ENCODE measurements at places on chromosomes 4 and X. TPM values are rescaled to one million over a fixed set of nuclear protein-coding genes. Genes with fewer than 3 reads are reported as not detected.
A peak's percentile ranks its signal among the peaks of the same experiment; 100 is the strongest.

- peak overlapping the region; percentile 99 for H3K27ac ChIP-seq
- H3K4me3 ChIP-seq, result no peak overlapping the region
- peaks cover 56% of the 10 kb centered on the region for H3K4me1 ChIP-seq
- H3K27me3 ChIP-seq, result no peaks in the 10 kb centered on the region
- H3K36me3 ChIP-seq, result no peaks in the 10 kb centered on the region
- DNase-seq, result peak; percentile 51
Observed at GRCh38 chr4:15914291-15914690, 24.2 kb downstream of the FGFBP1 start.

- peak overlapping the region; percentile 65 for H3K4me3 ChIP-seq
- H3K4me1 ChIP-seq, result peaks cover 23% of the 10 kb centered on the region
- H3K36me3 ChIP-seq, result no peaks in the 10 kb centered on the region
- DNase-seq, result peak; percentile 11
Observed at GRCh38 chr4:3483471-3483921, 20.4 kb downstream of the DOK7 start.

- no peak for DNase-seq
- H3K4me1 ChIP-seq, result no peaks in the 10 kb centered on the region
- no peak overlapping the region for H3K4me3 ChIP-seq
Observed at GRCh38 chr4:24568425-24568824, 15.9 kb downstream of the DHX15 start.

GRCh38 chrX:95884186-95884585 lies 800.5 kb upstream of the DIAPH2 start:
- no peaks in the 10 kb centered on the region for H3K36me3 ChIP-seq
- no peaks in the 10 kb centered on the region for H3K27me3 ChIP-seq
- DNase-seq, result no peak
- no peaks in the 10 kb centered on the region for H3K4me1 ChIP-seq
- H3K27ac ChIP-seq, result no peak overlapping the region

DNA sequence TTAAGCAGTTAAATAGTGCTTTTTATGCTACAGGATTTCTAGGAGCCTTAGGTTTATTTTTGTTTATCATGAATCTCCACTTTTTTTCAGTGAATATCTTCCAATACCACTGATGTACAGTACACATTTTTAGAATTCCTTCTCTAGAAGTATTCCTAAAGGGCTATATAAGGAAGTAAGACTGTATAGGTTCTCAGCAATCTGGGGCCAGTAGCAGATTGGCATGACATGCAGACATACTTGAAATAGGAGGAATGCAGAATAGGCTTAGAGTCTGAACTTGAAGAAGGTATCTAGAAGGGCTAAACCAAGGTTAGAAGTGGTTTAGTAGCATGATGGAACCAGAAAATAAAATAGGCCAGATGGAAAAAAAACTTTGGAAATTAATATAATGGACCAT lies 29.8 kb downstream of the HEPH start:
- no peaks in the 10 kb centered on the region for H3K36me3 ChIP-seq
- DNase-seq, result no peak
- H3K27me3 ChIP-seq, result no peaks in the 10 kb centered on the region
- no peak overlapping the region for H3K4me3 ChIP-seq
- H3K27ac ChIP-seq, result no peak overlapping the region

DNA sequence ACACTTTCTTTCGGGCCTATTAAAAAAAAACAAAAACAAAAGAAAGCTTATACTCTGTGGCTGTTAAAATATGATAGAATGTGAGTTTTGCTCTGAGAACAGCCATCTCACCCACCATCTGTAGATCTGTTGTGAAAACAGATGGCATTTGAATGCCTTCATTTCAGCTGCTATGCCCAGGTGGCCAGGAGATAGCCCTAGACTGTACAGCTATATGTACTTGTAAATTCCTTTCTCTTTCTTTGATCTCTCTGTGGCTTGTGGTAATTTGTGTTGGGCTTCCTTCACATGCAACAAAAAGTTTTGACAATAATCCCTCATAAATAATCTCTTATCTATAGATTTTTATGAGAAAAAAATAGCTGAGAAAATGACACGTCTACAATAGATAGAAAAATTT lies 38.1 kb downstream of the PNPLA4 start:
- no peak overlapping the region for H3K27ac ChIP-seq
- H3K4me3 ChIP-seq, result no peak overlapping the region
- DNase-seq, result no peak
- no peaks in the 10 kb centered on the region for H3K27me3 ChIP-seq

Gene MND1
- 7.9 TPM for total RNA-seq

Gene PCDH19
- total RNA-seq, result not detected

DNA sequence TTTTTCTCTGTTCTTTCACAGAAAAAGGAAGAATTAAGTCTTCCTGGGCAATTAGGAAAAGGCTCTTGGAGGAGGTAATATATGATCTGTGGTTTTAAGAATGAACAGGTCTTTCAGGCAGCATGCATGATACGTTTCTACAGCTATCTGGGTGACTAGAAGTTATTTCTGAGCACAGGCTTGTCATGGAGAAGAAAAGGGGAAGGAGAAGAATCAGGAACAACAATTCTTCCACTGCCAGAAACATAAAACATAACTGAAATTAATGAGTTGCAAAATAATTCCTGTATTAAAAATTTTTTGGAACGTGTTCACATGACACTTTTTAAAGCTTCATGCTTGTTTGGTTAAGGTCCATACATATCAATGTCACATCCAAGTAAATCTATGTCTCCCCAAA lies 17.7 kb upstream of the STIM2 start:
- H3K4me1 ChIP-seq, result no peaks in the 10 kb centered on the region
- H3K27me3 ChIP-seq, result no peaks in the 10 kb centered on the region
- no peak overlapping the region for H3K27ac ChIP-seq
- H3K4me3 ChIP-seq, result no peak overlapping the region
- no peak for DNase-seq
